Stimulated activated effector memory CD8-positive, alpha-beta T cell treated with anti-CD3 and anti-CD28 coated beads, Interleukin-12 subunit alpha, Interleukin-12 subunit beta, amount 100 ng/mL, for 72 hours (primary cell): ENCODE measurements at places on chromosomes 1 and 21.

- no peak for DNase-seq
Measured at GRCh38 chr1:72060466-72061245, 221.7 kb downstream of the NEGR1 start.

- no peak for DNase-seq
Measured at GRCh38 chr1:16925635-16926490, 4.1 kb downstream of the CROCC start.

GRCh38 chr1:7940745-7941436 lies at the start of gene TNFRSF9:
Gene TNFRSF9 (minus strand): TSS chr1:7940839. CDS start chr1:7939994, 845 bp downstream.
- peak; percentile 91 for DNase-seq

DNA sequence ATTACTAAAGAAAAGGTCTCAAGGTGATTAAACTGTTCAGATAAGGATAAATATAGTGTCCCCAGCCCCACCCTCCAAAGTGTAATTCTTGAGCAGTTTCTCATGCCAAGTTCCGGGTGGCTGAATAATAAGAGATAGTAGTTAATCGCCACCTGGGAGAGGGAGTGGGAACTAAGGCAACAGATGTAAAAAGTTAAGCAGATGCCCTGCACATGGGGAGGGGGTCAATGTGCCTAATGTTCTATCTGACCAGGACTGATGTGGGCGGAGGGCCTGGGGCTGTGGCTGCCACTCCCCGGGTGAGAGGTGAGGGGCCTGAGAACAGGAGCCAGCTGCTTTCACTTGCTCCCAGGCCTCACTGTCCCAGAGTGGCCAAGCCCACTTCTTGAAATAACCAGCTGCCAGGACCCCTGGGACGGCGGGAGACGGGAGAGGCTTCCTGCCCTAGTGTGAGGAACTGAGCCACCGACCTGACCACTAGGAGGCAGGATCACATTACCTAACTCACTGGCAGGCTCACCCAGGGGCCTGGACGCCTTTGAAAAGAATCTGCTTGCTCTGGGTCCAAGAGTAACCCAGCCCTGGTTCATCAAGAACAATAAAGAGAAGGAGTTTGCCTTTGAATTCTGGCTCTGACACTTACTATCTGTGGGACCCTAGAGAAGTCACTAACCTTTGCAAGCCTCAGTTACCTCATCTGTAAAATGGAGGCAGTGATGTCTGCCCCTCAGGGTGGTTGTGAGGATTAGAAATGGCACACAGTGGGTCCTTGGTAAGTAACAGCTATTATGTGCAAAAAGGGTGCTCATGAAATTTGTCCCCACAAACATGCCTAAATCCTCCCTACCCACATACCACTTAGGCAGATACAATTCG lies 179.2 kb downstream of the ATG4C start:
- no peak for DNase-seq

DNA sequence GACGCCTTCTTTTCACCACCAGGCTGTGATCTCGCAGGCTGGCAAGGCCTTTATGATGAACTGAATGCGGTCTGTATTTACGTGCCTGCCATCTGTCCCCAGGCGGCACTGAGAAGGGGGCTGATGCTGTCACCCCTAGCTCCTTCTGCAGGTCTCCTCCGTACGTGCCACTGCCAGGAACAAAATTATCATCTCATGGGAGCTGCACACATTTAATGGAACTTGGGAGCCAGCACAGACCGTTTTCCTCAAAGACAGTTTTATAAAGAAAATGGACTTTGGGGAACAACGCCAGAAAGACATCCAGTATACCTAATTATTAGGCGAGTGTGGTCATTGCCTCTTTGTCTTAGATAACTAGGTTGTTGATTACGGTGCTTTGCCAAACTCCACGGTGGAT lies 434.5 kb downstream of the KIF26B start:
- DNase-seq = no peak

DNA sequence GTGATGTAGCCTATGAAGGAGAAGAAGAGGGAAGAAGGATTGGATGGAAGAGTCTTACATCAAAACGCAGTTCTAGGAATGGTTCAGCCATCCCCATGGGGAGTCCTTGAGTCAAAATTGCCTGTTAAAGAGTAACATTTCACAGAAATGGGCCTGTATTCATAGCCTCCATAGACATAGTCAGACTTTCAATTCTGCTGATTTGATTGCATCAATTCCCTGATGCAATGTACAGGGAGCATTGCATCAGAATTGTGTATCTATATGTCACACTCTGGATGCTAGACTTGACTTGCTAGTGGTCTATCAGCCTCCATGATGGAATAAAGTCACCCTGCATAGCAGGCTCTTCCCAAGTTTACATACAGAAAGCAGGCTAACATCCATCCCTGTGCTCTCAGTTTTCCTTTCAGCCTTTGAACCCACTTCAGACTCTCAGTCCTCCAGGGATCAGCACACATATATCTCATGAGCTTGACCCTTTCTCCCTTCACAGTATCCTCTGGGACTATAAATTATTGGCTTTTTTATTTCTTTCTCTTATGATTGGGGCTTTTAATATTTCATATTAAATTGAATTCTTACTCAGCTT lies 1111.7 kb upstream of the B3GALT2 start:
- no peak for DNase-seq

DNA sequence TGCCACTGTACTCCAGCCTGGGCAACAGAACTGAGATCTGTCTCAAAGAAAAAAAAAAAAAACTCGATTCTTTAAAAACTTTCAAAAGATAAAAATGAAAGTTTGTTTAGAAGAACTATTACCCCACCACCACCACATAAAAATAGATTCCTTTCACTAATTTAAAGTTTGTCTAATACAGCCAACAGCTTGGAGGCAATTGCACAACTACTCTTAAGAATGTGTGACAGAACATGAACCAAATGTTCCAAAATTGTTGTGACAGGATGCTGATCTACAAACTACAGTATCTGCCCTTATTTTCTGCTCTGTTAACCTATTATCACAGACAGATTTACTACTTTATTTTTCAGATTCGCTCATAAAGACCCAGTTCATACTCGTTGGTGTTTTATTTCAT lies 5.5 kb upstream of the TGFBR3 start:
- DNase-seq = no peak

DNA sequence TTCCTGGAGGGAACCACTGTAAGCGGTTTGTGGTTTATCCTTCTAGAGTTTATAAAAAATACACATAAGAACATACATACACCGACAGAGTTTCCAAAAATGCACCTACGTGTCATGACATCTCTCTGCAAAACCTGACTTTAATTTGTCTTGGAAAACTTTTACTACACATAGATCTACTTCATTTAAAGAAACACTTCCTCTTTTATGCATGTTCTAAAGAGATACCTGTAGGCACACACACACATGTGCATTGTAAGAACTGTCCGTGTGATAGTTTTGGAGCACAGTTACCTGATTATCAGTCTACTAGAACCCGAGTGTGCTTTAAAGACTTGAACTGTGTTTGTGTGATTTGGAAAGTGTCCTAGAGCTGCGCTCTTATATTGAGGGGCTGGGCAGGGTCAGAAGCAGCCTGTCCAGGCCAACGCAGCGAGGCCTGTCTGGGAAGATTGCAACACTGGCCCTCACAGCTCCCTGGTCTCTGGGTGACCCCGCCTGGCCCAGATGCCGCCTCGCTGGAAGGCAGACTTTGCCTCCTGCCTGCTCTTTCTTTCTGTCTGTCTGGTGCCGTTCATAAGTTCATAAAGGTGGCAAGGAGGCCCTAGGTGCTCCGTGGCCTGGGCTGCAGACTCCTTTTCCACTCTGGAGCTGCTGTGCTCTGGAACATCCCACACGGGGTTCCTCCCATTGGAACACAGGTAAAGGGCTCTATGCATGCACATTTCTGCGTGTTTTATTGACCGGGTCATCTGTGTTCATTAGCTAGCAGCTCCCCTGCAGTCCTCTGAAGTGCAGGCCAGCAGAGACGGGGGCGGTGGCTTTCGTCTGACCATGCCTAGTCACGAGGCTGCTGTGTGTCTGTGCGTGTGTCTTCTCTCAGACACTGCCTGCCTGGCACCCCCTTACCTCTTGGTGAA lies 46.3 kb downstream of the AGPAT3 start:
- no peak for DNase-seq

- no peak for DNase-seq
Measured at GRCh38 chr1:143735764-143736461, 235.9 kb downstream of the FAM72C start.

- DNase-seq = no peak
Measured at GRCh38 chr1:102800406-102800805, 307.9 kb downstream of the COL11A1 start.

GRCh38 chr1:43250351-43250761 lies 19.4 kb upstream of the TMEM125 start:
- DNase-seq = no peak

- DNase-seq = no peak
Measured at GRCh38 chr1:226466296-226466695, 58.4 kb upstream of the PARP1 start.

- peak; percentile 61 for DNase-seq
Measured at GRCh38 chr1:84298684-84299535, 2.6 kb upstream of the SAMD13 start.

GRCh38 chr1:29259802-29260441 lies 23.6 kb downstream of the PTPRU start:
- peak; percentile 66 for DNase-seq

DNA sequence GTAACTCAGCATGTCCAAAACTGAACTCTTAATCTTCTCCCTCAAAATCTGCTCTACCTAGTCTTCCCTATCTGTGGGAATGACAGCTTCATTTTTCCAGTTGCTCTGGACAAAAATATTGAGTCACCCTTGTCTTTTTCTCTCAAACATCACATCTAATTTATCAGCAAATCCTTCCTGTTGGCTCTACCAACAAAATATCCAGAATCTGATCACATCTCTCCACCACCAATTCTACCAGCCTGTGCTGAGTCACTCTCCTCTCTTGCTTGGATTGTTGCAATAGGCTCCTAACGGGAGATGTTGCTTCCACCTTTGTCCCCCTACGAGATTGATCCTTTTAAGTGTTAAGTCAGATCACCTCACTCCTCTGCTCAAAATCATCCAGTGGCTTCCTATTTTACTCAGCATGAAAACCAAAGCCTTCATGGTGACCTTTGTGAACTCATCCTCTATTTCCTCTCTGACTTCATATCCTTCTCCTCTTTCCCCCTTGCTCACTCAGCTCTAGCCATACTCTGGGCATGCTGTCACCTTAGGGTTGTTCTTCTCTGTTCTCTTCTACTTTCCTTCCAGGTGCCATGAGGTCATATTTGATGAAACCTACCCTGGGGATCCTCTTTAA lies 21.5 kb upstream of the SMYD2 start:
- DNase-seq = no peak

DNA sequence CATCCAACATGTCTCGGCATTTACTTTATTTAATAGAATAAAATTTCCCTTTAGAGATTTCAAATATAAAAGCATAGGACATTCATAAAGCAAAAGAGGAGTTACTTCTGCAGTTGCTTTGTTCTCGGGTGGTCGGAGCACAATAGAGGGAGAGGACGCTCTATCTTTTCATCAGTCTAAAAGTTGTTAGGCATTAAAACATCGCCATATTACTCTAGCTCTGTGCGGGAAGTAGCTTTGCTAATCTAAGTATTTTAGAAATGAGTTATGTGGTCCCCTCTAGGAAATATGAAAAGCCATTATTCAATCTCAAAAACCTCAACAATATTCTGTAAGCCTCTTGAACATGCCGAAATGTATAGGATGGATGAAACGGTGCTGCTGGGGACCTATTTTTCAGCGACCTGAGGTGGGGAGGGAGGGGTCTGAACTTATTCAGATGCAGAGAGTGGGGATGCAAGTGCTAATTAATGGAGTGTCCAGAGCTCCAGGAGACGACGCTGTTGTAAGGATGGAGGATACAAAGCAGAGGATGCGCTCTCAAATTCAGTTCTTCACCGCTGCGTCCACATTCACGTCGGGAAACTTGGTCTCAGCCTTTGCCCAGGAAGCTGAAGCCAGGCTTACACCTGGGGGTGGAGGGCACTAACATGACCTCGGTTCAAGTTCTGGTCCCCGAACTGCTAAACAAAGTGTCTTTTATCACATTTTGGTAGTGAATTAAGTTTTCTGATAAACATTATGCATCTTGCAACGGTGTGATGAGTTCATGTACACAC lies 6.3 kb downstream of the CDKN2C start:
- DNase-seq = no peak

GRCh38 chr1:111032295-111032897 lies 68.7 kb upstream of the LRIF1 start:
- peak; percentile 12 for DNase-seq

- DNase-seq = no peak
Measured at GRCh38 chr1:221583465-221583864, 158.4 kb downstream of the DUSP10 start.

DNA sequence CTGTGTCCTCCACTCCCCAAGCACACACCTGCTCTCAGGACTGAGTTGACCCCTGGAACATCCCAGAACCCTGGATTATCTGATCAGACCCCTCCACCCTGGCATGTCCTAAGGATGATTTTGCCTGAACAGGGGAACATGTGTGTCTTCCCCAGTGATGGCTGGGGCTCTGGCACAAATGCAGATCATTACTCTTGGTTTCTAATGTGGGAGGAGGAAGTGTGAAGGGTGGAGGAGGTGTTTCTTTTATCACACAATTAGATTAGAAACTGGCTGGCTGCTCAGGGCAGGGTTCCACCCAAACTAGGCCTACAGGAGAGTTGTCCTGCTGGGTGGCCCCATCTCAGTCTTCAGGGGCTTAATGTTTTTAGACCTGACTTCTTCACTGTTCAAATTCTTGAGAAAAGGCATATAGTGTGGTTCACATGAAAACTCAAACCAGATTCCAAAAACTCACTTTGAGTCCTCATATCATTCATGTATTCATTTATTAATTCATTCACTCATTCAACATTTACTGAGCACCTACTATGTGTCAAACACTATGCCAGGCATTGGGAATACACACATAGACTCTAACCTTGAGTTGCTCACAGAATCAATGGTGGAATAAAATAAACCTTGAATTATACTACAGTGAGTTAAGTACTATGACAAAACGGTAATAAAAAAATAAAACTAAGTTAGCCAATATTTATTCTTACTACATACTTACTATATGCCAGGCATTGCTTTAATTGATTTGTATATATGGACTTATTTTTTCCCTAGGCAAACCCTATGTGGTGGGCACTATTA lies 221.8 kb upstream of the JUN start:
- no peak for DNase-seq

DNA sequence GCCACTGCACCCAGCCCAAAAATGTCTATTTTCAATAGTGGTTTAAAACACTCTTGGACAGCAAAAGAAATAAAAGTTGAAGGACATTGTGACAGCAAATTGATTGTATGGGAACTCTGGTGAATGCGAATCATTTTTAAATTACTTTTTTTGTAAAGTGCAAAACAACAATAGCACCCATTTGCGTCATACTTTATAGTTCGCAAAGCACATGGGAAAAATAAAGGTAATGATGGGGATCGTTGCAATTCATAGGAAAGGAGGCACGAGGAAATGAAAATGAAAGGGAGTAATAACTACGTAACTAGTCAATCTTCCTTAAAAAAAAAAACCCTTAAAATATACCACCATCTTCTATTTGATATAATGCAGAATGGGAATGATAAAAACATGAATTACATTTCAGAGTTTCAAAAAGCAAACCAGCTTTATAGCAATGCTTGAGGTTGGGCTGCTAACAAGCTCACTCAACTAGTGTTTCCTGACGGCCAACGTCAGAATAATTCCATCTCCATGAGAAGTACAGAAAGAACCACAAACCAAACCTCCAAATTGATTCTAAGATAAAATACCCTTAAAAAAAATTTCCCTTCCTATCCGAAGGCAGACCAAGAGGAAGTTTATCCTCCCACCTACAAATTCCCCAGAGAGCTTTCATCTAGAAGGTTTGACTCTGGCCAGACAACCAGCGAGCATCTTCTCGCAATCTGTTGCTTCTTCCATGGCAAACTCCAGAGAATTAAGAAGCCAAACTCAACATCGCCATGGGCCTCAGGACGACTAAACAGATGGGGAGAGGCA lies at the start of gene EDARADD:
Gene EDARADD, plus strand, starts transcription at position 606 of the 801 bp plus-strand sequence. Its CDS starts 159 bp downstream, at position 765.
- peak; percentile 46 for DNase-seq
